ENCODE measurements at places on chromosomes 11 and 22.
A peak's percentile ranks its signal among the peaks of the same experiment; 100 is the strongest.

GRCh38 chr11:125626288-125626950 is 1.5 kb downstream of the CHEK1 start:
- peak; percentile 92 for DNase-seq

DNA sequence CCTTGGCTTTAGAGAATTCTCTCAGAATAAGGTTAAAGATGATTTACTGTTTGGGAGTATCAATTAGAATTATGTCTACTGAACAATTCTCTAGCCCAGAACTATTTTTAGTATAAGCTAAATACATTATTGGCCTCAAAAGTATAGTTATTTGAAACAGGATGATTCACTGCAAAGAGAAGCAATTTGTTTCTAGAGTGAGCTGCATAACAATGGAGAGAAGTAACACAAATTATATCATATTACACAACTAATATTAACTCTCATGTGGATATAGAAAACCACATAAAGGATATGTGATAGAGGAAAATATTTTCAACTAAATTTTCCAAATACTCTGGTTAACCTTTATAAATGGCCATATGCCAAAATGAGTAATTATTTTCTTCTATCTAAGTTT is 24.9 kb downstream of the PGM2L1 start:
- no peak for DNase-seq

DNA sequence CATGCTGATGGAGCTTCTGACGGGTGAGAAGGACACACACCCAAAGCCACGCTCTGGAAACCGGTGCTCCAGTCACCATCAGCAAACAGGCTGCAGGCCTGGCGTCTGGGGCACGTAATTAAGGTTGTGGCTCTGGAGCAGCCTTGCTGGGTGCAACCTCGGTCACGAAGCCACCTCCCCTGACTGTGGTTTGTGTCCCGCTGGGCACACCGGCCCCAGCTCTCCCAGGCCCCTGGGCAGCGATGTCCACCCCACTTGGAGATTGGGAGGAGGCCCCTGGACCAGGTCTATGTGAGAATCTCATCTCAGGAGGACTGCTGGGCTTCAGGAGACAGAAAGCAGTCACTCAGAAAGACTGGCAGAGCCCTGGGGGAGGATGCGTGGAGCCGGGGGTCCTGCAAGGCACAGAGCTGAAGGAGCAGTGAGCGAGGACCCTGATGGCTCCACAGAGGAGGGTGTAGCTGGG is 631.6 kb downstream of the BRD1 start:
- DNase-seq = no peak

GRCh38 chr11:118318124-118318523 is 13.6 kb downstream of the CD3E start:
- DNase-seq = no peak

DNA sequence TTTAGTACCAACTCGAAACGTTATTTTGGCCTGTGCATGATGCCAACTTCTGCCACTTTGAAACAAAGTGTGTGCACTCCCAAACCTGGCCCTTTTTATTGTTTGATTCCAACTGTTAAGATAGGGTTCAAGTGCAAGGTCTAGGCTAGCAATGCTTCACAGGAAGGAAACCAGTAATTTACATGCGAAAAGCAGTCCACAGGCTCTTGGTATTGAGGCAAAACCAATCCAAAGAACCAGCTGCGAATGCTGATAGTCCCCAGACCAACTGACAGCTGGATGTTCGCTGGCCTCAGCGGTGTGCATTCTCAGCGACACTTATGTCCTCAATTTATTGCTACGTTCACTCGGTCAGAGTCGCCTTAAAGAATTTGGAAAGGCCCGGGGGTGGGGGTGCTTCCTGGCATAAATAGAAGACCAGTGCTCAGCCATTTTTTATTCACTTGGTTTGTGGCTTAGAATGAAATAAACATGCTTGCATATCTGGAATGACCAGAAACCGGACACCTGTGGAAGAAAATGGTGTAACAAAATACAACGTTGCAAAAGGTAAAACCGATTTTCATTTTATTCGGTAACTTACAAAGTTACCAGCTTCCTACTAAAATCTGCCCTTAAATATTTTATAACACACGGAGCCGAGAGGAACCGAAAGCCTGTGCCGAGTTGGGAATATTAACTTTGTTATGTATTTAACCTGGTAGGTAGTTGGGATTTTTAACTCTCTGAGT is 1.6 kb downstream of the CPT1A start:
- DNase-seq = peak; percentile 25

DNA sequence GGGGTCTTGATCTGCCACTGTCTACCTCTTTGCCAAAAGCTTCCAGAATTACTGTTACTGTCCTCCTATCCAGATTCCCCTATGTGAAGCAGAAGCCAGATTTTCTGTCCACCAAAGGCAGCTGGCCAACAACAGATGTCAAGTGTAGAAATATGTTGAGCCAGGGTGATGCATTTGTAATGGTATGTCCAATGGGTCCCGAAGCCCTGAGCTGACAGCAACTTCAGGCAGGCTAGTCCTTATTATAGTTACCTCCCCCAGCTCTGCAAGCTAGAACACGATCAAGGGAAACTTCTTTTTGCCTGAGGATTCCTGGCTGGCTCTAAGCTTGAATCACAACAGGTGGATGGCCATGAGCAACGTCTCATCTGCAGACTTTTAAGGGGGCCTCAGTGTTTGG is 10.2 kb downstream of the PAMR1 start:
- no peak for DNase-seq

DNA sequence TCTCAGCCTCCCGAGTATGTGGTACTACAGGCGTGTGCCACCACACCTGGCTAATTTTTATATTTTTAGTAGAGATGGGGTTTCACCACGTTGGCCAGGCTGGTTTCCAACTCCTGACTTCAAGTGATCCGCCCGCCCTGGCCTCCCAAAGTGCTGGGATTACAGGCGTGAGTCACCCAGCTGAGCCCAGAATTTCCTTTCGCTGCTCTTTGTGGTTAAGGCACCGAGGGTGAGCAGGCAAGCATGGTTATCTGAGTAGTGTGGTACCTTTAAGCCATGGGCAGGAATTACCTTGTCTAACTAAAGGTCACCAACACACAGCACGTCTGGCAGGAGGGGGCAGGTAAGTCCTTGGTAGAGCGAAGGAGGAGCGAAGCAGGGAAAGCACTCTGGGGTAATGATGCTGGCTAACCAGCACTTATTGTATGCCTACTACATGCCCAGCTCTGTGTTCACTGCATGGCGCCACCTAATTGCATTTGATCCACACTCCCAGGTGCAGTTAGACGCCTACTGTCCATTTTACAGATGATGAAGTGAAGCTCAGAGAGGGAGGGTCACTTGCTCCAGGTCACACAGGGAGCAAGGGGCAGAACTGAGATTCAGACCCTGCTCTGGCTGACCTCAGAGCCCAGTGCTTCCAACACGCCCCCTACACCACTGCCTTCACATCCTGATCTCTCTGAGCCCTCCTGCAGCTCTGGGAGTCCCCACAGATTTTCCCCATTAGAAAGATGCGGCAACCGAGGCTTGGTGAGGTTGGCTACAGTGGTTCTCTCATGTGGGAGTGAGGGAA is 45.7 kb downstream of the TRIOBP start:
- DNase-seq = no peak

DNA sequence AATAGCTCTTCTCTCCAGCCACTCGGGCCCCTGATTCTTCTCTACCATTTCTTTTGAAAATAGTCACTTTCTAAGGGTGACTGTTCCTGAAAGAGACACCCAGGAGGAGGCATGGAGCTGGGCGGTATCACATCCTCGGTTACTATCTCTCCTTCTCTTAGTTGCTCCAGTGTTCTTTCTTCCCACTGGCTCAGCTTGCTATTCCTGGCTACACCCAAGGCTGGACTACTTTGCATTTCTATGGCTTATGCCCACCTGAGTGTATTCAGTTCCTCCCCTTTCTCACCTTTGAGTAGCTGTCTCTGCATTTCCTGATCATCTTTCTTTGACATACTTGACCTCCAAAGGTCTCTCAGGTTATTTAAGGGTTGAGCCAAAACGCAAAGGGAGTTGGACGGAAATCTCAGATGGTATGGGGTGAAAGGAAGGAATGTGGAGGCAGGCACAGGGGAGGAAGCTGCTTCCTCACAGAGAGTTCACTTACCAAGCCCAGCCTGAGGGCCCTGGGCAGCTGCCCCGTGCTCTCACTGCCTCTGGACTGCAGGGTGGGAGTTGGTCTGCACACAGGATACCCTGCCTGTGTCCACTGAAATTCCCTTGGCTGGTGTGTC is 155.7 kb downstream of the SNX19 start:
- no peak for DNase-seq

GRCh38 chr11:79393362-79394043 is 47.3 kb downstream of the TENM4 start:
- no peak for DNase-seq

- DNase-seq = no peak
These were observed 17.3 kb upstream of the NEU3 start for GRCh38 chr11:74971424-74971823.

GRCh38 chr11:134560066-134560465 is 148.0 kb upstream of the B3GAT1 start:
- no peak for DNase-seq

DNA sequence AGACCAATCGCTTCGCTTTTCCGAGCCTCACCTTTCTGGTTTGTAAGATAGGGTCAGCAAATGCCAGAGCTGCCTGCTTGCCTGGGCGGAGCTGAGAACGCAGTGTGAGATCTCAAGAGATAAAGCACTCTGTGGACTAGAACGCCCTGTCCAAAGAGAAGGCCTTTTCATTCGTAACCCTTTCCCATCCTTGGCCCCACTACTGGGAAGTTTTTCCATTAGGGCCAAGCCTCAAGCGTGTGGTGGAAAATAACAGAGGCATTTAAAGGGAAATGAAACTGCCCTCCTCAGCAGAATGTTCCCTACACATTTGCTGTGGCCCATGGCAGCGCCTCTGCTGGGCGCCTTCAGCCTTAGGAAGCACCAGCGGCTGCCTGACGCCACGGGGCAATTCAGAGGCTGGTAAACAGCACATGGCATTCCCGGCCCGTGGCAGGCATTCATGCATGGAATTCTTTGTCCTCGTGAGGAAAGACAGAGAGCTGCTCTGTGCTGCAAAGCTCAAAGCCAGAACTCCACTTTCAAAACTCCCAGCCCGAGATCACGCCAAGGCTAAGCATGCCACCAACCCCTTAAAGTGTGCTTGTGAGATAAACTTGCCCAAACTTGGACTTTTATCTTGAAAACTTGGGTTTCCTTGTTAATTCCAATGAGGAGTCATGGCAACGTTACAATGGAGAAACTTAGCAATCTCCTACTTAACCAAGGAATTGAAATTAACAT is 38.1 kb downstream of the AHNAK start:
- peak; percentile 10 for DNase-seq

DNA sequence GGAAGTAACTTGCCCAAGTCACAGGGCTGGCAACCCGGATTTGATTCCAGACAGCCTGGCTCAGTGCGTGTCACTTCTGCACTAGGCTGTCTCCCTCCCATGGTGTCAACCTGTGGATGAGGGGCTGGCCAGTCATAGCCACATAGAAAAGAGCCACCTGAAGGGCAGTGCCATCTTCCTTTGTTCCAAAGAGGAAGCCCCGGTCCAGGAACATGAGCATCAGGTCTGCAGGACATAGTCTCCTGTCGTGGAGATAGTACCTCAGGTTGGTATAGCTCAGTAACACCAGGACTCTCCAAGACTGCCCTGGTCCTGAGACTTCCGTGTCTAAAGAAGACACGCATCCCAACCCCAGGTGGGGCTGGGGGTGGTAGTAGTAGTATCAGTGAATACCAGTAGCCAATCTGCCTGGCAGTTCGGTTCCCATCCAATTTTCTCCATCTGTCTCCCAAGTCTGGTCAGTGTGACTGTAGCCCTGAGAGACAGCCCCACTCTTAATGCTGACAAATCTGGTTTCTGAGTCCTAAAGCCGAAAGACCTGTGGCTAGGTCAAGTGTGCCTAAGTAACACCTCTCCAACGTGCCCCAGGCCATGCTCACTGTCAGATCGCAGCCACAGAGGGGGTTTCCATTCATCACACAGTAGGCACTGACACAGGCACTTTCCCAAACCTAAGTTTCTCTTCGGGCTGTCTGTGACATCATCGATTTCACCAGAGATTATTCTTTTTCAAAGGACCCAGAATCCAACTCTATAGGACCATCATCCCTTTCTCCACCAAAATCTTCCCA is 33.1 kb downstream of the C11orf58 start:
- DNase-seq = no peak

DNA sequence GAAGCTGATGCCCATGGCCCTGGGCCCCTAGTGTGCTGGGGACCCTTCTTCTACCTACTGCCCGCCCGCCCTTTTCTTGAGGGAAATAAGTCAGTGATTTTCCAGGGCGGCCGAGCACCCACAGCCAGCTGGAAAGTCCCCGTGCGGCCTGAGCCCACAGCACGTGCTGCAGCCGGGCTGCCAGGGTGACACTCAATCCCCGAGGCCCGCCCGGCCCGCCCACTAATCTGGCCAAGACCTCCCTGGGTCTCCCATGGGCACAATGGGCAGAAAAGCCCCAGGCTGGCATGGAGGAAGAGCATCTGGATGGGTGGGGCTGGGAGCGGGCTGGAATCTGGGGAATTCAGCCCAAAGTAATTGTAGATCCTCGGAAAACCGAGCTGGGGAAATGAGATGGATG is 24.8 kb downstream of the WNT7B start:
- DNase-seq = no peak

GRCh38 chr11:102610200-102610599 is 14.9 kb downstream of the MMP20 start:
- no peak for DNase-seq

DNA sequence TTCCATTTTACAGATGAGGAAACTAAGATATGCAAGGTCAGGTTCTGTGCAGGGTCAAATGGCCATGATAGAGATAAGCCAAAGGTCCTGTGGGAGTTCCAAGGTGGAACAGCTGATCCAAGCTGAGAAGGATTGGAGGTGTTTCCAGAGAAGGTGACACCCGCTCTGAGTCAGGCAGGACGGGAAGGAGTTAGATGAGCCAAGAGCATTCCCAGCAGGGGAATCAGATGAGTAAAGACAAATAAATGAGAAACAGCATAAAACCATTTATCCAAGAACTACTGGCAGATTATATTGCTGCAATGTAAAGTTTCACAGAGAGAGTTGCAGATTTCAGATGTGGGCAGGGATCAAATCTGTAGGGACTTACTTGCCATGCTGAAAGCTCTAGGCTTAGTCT is 18.9 kb upstream of the HEPHL1 start:
- no peak for DNase-seq

GRCh38 chr11:118933486-118933885 is 7.8 kb upstream of the BCL9L start:
- no peak for DNase-seq

GRCh38 chr22:35457729-35458546 is 58.0 kb downstream of the MCM5 start:
- peak; percentile 6 for DNase-seq
